ENCODE measurements at places on chromosomes 5 and 9. TPM values are rescaled to one million over a fixed set of nuclear protein-coding genes. Genes with fewer than 3 reads are reported as not detected.
A peak's percentile ranks its signal among the peaks of the same experiment; 100 is the strongest.

MAMDC4 gene
- 6.4 TPM for total RNA-seq

PRDM12 gene
- total RNA-seq, result 0.13 TPM

FGF1 gene
- 12.1 TPM for total RNA-seq

DNA sequence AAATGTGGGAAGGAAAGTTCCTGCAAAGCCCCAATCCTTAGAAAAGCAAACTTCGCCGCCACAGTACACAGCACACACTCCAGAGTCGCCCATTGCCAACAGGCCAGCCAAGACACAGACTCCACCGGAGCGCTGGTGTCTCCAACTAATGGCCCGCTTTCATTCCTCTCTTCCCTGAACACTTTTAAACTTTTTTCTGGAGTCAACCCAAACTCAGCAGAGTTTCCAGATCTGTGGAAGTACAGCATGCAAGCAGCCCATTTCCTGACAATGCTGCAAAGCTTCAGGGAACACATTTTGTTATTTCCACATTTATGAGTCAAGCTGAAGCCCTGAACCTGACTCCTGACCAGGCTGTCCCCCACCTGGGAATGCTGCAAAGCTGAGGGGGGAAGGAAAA, 351.9 kb downstream of the NFIB start:
- no peak for DNase-seq

DNA sequence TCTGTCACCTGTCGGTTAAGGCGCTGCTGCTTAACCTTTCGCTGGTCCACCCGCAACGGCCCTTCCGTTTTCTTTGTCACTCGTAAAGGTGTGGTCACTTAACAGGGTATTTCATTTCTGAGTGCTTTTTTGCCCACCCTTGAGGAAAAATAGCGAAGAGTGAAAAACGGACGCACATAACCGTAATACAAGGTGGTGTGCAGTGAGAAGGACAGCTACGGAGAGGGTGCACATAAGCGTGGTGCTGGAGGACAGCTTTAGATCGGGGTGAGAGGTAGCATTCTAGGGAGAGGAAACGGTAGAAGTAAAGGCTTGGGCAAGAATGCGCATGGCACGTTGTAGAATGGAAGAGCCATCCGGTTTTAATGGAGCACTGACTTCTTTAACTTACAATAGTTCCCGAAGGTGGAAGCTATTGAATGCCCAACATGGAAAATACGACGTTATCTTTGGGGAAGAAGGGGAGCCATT, 761 bp downstream of the CCT5 start:
- DNase-seq, result no peak

DNA sequence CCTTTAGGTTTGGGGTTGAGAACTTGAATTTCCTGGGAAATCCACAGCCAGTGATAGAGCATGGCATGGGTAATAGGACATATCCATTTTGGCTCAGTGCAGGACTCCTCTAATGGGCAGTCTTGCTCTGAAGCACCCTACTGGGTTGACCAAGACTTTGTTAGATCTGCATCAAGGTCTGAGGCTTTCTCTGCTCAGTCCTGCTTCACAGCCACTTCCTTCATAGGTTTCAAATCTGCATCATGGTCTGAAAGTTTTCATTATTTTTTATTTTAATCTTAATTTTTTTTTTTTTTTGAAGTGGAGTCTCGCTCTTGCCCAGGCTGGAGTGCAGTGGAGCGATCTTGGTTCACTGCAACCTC, 36.5 kb downstream of the KIF2A start:
- no peak for DNase-seq

DNA sequence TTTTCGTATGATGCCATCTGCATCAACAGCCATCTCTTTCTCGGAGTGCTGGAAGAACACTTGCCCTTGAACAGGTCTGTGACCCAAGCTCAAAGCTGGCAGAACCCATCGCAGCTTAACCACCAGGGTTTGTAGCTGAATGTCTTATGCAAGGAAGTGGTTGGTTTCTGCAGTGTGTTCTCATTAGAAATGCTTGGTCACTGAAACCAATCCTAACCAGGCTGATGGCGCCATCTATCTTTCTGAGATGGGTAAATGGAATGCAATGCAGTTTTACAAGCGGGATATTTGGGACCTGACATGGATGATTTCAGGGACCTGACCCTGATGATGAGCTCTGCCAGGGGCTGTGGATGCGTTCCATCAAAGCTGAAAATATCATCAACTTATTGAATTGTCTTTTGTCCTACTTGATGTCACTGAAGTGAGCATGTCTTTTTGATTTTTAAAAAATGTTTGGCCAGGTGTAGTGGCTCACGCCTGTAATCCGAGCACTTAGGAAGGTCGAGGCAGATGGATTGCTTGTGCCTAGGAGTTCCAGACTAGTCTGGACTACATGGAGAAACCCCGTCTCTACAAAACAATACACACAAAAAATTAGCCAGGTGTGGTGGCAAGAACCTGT, 28.7 kb downstream of the DMRT3 start:
- no peak for DNase-seq

GRCh38 chr5:169415371-169415770, 114.4 kb upstream of the SLIT3 start:
- DNase-seq, result no peak

DNA sequence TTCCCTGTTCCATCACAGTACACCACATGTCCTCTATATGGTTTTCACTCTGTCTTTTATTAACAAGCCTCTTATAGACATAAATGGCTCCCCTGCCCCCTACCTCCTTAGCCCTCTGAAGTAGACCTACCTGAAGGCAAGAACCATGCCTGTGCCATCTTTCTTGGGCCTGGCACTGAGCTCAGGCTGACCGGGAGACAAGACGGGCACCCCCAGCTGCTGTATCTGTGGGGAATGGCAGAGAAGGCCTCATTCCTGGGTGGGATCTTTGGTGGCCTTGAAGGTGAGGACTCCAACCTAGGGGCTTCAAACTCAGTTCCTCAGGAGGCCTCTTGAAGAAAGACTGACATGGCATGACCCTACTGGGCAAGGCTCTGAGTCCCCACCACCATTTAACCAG, 109.9 kb downstream of the GABBR2 start:
- DNase-seq, result no peak

GRCh38 chr9:99184475-99185347, 37.0 kb downstream of the ALG2 start:
- DNase-seq, result peak; percentile 77

- no peak for DNase-seq
Observed at GRCh38 chr9:132266017-132266416, 88.8 kb downstream of the SETX start.

- DNase-seq, result no peak
Observed at GRCh38 chr5:23025629-23026233, 172.6 kb upstream of the CDH12 start.
